CD8-positive, alpha-beta T cell (primary cell): ENCODE measurements at places on chromosomes 5 and 9. TPM values are rescaled to one million over a fixed set of nuclear protein-coding genes. Genes with fewer than 3 reads are reported as not detected.

GTF3C5 gene
- total RNA-seq, result 54.1 TPM

PCDHGC3 gene
- not detected for total RNA-seq

F2RL1 gene
- total RNA-seq, result 2.5 TPM

PRLR gene
- total RNA-seq, result not detected

MYOT gene
- total RNA-seq, result not detected

RLN1 gene
- 0.84 TPM for total RNA-seq

CYSRT1 gene
- 0.44 TPM for total RNA-seq
